ENCODE measurements at places on chromosomes 13 and 19.

DNA sequence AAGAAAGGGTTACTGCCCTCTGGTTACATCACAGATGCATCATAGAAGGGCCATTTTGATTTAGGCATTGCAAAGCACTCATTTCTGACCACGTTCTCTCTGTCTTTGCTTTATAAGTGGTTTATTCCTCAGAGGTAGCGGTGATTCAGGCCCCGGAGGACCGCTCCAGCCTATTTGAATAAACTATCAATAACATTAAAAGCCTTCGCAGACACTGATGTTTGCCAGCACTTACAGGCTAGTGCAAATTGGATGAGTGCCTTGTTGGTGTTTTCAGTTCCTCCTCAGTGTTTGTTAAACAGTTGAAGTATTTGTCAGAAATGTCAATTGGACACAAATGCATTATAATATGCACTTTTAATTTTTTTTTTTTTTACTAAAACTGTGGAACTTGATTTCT, 120.2 kb downstream of the RXFP2 start:
- DNase-seq, result no peak

DNA sequence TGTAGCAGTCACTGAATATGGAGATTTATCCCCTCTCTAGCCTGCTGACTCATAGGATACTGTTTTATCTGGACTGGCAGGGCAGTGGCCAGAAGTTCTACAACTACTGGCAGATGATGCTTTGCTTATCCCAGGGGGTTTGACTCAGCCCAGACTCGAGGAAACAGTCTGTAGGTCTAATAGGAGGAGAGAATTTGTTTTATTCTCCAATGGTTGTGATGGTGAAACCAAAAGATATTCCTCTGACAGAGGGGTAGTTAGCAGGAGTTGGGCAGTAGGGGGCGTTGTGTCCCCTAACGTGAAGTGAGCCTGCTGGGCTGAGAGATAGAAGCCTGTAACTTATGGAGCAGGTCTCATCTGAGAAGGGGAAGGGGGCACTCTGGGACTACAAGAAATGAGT, 74.9 kb downstream of the WTIP start:
- DNase-seq, result no peak

- DNase-seq, result no peak
Observed at GRCh38 chr19:3179739-3180293, 1.2 kb downstream of the S1PR4 start.

GRCh38 chr19:661427-662196, 1.4 kb downstream of the RNF126 start:
- peak; percentile 39 for DNase-seq

DNA sequence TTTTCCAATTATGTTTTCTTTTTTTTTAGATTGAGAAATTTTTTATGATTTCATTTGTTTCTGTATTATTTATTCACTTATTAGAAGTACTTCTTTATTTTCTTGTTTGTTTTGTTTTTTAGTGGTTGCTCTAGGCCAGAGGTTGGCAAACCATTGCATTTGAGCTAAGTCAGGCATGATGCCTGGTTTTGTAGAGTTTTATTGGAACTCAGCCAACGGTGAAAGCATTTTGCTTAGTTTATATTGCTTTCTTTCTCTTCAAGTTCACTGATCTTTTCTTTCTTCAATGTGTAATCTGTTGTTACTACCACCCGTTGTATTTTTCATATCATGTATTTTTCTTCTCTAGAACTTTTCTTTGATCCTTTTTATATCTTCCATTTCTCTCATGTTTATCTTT, 19.7 kb downstream of the ZNF567 start:
- DNase-seq, result no peak

DNA sequence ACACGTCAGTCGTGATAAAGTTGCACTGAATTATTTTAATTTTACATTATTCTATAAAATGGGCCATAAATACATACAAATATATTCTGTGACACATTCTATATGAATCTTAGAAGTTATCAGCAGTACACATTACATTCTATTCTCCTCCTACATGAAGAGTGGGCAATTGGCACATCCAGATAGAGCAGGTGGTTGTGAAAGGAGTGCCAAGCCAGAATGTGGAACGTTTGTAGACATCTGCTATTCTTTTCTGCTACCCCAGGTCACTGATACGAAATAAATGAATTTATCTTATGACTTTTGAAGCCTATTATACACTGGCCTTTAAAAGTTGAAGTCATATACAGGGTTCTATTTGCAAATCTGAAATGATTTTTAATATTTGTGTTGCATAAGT, 373.2 kb downstream of the PCDH17 start:
- DNase-seq, result no peak

All from suppressor macrophage treated with lipopolysaccharide for 4 hours (primary cell).